Upper lobe of left lung (tissue), 6 donors: ENCODE measurements at places on chromosomes 6 and 20. TPM values are rescaled to one million over a fixed set of nuclear protein-coding genes. Genes with fewer than 3 reads are reported as not detected.

- H3K4me1 ChIP-seq, result no peaks in the 10 kb centered on the region
- H3K4me3 ChIP-seq, result no peak within 1 kb of the TSS
- DNase-seq, result no peak
- H3K27ac ChIP-seq, result no peak within 1 kb of the TSS
- H3K36me3 ChIP-seq, result no peaks in the 10 kb centered on the region
- H3K27me3 ChIP-seq, result no peaks in the 10 kb centered on the region
Measured at GRCh38 chr20:23605867-23606651, at the start of gene CST9. CST9 (minus strand) TSS chr20:23605917; CDS start chr20:23605864, 53 bp downstream.

GRCh38 chr6:42498473-42499128 lies 46.9 kb upstream of the TRERF1 start:
- H3K27me3 ChIP-seq, result no peaks in the 10 kb centered on the region
- no peak for DNase-seq
- no peak overlapping the region for H3K27ac ChIP-seq

The LKAAEAR1 gene
- not detected for total RNA-seq

GRCh38 chr6:152598901-152599537 lies 38.1 kb downstream of the SYNE1 start:
- peaks cover 9% of the 10 kb centered on the region for H3K4me1 ChIP-seq
- H3K36me3 ChIP-seq, result no peaks in the 10 kb centered on the region
- H3K27me3 ChIP-seq, result no peaks in the 10 kb centered on the region
- no peak overlapping the region for H3K27ac ChIP-seq
- no peak for DNase-seq

DNA sequence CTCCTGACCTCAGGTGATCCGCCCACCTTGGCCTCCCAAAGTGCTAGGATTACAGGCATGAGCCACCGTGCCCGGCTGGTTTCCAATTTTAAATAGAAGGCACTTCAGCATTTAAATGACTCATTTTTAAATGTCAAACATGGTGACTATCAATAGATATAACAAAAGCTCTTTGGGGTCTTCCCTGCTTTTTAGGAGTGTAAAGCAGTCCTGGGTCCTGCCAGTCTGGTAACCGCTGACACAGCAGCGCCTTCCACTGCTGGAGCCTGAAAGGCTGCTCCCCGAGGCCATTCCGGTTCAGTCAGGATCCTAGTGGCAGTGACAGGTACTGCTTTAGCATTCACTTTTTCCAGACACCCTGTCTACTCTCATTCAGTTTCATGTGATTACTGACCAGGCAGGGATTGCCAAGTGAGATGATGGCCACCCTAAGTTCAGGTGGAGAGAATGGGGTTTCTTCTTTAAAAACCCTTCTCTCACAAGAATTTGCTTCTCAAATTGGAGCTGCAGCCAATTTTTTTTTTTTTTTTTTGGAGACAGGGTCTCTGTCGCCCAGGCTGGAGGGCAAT lies 5.1 kb downstream of the DIDO1 start:
- no peaks in the 10 kb centered on the region for H3K27me3 ChIP-seq
- peak overlapping the region; percentile 6 for H3K27ac ChIP-seq
- H3K4me1 ChIP-seq, result peaks cover 89% of the 10 kb centered on the region
- no peak overlapping the region for H3K4me3 ChIP-seq
- H3K36me3 ChIP-seq, result no peaks in the 10 kb centered on the region
- peak; percentile 68 for DNase-seq

GRCh38 chr6:155411154-155412052 lies 44.2 kb downstream of the NOX3 start:
- no peaks in the 10 kb centered on the region for H3K27me3 ChIP-seq
- H3K36me3 ChIP-seq, result no peaks in the 10 kb centered on the region
- H3K27ac ChIP-seq, result no peak overlapping the region
- H3K4me1 ChIP-seq, result no peaks in the 10 kb centered on the region
- H3K4me3 ChIP-seq, result no peak overlapping the region

The E2F1 gene
- 12.9 TPM for total RNA-seq

DNA sequence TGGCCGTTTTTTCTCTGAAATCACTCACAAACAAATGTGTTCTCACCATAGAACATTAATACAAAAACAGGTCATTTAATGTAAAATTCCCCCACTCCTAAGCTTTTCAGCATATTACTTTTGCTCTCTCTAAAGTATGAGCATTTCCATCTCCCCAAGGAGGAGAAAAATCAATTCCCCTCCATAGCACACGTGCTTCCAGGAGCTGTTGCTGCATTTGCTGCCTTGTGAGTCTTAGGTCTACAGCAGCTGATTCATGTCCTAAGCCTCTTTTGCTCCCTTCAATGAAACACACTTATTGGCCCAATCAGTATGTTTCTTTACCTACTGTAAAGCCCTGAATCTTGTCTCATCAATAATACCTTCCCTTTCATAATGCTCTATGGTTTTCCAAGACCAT lies 6.4 kb upstream of the COL9A1 start:
- H3K4me1 ChIP-seq, result no peaks in the 10 kb centered on the region

- no peak overlapping the region for H3K4me3 ChIP-seq
- DNase-seq, result no peak
- no peak overlapping the region for H3K27ac ChIP-seq
- H3K4me1 ChIP-seq, result no peaks in the 10 kb centered on the region
- no peaks in the 10 kb centered on the region for H3K27me3 ChIP-seq
- H3K36me3 ChIP-seq, result no peaks in the 10 kb centered on the region
Measured at GRCh38 chr20:44129911-44130718, 56.9 kb downstream of the JPH2 start.

The ZKSCAN8 gene
- 12.9 TPM for total RNA-seq

The SH3BGRL2 gene
- total RNA-seq, result 25.7 TPM

The SLC35F1 gene
- not detected for total RNA-seq

The PROKR2 gene
- not detected for total RNA-seq
